Bronchus fibroblast of lung (primary cell): ENCODE measurements at places on chromosomes 1 and 21. TPM values are rescaled to one million over a fixed set of nuclear protein-coding genes. Genes with fewer than 3 reads are reported as not detected.

Gene BROX
- 35.1 and 35.8 TPM in 2 replicates for total RNA-seq

Gene CLCNKB
- under 0.01 TPM in 1 of 2 replicates, not detected in the other for total RNA-seq

Gene FCRL1
- total RNA-seq: not detected in 2 replicates

Gene SPRR2D
- total RNA-seq: not detected in 2 replicates

Gene ANGPTL1
- 0.30 and 0.34 TPM in 2 replicates for total RNA-seq

Gene CADM3
- under 0.01 and 0.34 TPM in 2 replicates for total RNA-seq

Gene LAPTM5
- total RNA-seq: not detected in 2 replicates

Gene SPRR4
- not detected in 2 replicates for total RNA-seq

Gene VSIG8
- not detected in 2 replicates for total RNA-seq

Gene RGS4
- 111 and 142 TPM in 2 replicates for total RNA-seq

Gene DISP3
- total RNA-seq: 0.17 TPM in 1 of 2 replicates, not detected in the other

Gene SH3BP5L
- 17.5 and 21.7 TPM in 2 replicates for total RNA-seq

Gene IGSF9
- under 0.01 and 0.17 TPM in 2 replicates for total RNA-seq

Gene ETV3
- 6.6 and 7.1 TPM in 2 replicates for total RNA-seq

Gene SPRR2F
- not detected in 2 replicates for total RNA-seq

Gene SMAP2
- total RNA-seq: 22.0 and 23.2 TPM in 2 replicates

Gene LIPI
- not detected in 2 replicates for total RNA-seq

Gene THEMIS2
- total RNA-seq: 10.3 TPM in 2 replicates

Gene TMEM52
- 1.3 and 1.8 TPM in 2 replicates for total RNA-seq

Gene KRTAP7-1
- not detected in 2 replicates for total RNA-seq

Gene TCEA3
- total RNA-seq: 4.8 and 5.9 TPM in 2 replicates

Gene OR2T29
- total RNA-seq: not detected in 2 replicates

Gene ITGB2
- total RNA-seq: 0.34 TPM in 1 of 2 replicates, not detected in the other

Gene LRRN2
- not detected in 2 replicates for total RNA-seq

Gene CLDN17
- total RNA-seq: not detected in 2 replicates

Gene AMY1B
- not detected in 2 replicates for total RNA-seq

Gene MAN1C1
- 0.59 and 1.0 TPM in 2 replicates for total RNA-seq
